ENCODE measurements at places on chromosomes 11 and 22. TPM values are rescaled to one million over a fixed set of nuclear protein-coding genes. Genes with fewer than 3 reads are reported as not detected.

GRCh38 chr11:30333405-30333804 is 10.5 kb downstream of the ARL14EP start:
- DNase-seq: peak; percentile 43

DNA sequence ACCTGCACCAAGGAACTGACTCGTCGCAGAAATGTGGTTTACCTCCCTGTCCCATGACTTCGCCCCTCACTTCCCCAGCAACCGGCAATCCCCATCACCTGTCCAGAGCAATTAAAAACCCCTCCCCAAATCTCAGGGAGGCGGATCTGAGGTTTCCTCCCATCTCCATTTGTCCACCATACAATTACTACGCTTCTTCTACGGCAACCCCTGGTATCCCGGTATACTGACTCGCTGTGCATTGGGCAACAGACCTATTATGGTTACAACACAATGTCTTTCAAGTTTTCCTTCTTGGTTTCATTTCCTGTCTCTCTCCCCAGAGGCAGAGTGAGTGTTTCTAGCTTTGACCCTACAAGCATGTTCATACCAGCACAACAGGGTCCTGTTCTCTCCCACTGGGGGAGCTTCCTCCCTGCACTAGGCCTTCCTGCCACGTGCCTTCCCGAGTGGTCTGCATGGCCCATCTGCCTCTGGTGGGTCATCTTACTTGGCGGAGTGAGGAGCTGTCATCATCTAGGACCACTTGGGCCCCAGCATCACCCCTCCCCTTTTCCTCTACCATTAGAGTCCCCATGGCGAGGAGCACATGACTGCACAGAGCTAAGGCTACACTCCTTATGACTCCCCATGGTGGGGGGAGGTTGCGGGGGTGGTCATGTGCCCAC is 30.3 kb upstream of the NAP1L4 start:
- DNase-seq: no peak

DNA sequence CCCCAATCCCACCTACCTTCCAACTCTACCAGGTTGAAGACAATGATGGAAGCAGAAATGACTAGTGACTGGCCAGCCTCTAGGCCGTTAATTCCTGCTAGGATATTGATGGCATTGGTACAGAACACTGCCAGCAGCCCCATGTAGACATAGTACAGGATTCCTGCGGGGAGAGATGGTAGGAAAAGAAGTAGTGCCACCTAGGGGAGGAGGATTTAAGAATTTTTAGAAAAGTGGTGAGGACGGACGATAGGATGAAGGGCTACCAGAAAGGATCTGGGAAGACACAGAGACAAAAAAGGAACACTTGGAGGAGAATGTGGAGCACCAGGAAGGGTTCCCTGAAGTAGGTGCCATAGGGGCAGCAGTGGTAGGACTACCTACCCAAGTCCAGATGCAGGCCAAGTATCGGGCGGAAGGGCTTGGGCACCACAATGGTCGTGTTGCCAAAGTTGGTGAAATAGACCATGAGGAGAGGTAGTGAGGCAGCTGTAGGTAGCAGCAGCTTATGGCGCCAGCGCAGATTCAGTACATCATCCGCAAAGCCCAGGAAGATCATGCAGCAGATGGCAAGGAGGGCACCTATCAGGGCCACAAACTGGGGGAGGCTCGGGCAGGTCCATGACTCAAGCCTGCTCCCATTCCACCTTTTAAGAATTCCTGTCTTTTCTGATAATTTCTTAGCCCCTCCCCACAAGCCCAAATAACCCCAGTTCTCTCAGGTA is 1.2 kb downstream of the DPAGT1 start:
- peak; percentile 49 for DNase-seq

DNA sequence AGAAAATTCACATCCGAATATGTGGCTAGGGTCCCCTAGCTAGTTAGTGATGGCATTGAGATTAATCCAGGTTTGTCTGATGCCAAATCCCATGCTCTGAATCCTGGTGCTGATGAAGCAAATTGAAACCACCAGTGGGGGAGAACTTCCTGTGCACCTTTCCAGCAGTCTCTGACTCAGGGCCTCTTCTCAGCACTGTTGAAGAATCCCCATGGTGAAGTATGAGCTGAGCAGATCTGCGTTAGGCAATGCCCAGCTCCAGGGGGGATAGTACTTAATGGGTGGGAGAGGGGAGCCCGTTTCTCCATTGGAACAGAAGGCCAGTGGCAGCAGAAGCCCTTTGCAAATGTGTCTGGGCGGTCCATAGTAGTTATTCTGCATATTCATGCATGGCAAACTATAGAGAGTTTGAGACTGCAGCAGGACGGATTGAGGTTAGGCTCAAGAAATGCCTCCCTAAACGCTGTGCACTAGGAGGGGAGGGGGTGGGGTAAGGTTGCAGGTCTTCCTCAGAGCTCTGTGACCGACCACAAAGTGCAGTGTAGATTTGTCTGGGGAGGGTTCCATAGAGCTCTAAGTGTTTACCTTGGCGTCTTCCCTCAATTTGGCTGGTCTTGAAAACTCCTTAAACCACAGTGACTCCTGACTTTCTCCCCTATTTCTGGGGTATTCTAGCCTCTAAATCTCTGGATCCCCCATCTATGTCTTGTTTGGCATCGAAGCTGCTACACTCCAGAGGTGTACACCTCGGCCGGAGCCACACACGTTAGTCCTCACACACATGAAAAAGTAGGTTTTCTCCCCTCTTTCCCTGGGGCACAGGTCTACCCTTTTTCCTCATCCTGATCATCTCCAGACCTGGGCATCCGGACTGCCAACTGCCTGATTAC is 4.8 kb downstream of the POU2F3 start:
- no peak for DNase-seq

- DNase-seq: no peak
Measured at GRCh38 chr11:20459865-20460264, 72.3 kb downstream of the PRMT3 start.

DNA sequence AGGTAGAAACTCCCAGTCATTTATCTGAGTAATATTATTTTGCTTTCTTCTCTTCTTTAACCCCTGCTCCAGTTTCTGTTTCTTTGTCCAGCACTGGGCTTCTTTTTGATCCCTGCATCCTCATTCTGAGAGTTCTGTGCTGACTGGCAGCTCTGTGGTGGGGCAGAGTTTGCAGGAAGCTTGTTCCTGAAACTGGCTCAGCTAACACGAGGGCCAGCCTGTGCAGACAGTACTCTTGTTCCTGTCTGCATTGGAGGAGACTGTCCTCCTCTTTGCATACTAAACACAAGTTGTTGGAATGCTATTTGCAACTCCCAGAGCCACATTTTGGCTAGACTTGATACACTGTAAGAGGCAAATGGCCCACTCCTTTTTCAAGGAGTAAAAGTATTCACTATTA is 93.1 kb upstream of the HORMAD2 start:
- no peak for DNase-seq

GRCh38 chr11:3834664-3835461 is 5.9 kb downstream of the RHOG start:
- peak; percentile 40 for DNase-seq

GRCh38 chr11:104432981-104433380 is 269.0 kb upstream of the PDGFD start:
- DNase-seq: no peak

DNA sequence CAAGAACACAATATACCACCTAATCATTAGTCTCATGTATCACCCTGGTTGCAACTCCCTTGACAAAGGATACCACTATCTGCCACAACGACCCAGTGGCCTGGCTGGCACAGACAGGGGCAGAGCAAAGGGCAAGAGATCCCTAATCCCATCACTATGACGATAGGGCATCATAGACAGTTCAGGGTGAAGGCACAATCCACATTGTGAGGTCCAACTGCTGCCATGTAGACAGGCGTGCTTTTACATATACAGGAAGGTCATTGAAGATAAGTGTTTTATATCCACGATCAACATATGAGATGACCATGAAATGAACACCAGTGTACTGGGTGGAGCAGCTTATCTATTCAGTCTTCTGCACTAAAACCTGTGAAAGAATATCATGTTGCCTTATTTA is 94.6 kb downstream of the IGLL1 start:
- no peak for DNase-seq

- DNase-seq: no peak
Measured at GRCh38 chr11:125174686-125175085, 10.1 kb downstream of the PKNOX2 start.

DNA sequence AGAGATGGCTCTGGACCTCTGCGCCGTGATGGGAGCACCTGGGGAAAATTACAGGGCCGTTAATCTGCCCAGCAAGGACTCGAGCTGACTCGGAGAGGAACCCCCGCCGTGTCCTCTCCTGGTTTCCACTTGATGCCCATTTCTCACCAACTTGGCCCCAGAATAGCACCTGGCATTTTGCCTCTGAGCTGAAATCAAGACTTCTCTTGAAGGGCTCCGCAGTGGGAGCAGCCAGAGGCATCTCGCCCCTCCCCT is 19.0 kb upstream of the CABP7 start:
- DNase-seq: no peak

GRCh38 chr11:107908211-107908610 is 20.0 kb upstream of the RAB39A start:
- no peak for DNase-seq

- no peak for DNase-seq
Measured at GRCh38 chr11:128853559-128853958, 13.5 kb downstream of the KCNJ1 start.

DNA sequence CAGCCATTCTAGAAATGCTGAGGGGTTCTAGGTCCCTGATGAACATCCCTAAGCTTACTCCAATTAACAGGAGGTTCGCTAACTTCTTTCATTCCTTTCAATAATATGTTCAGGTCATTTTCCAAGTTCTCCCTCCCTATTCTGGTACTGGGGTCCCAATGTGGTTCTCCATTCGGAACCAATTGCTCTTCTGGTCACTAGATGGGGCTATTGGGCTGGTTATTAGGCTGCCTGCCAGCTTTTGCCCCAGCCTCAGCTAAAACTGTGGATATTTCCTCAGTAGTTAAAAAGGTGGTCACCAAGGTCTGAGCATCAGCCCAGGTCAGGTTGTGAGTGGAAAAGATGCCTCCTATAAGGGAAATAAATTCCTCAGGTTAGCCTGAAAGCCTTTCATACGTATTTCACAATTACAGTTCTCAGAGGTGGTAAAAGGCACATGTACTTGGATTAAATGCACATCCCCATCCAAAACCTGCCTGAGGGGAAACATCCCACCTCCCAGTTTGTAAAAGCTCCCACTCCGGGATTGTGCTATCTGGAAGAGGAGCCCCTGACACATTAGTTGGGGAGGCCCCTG is 161.1 kb upstream of the CCDC179 start:
- DNase-seq: peak; percentile 34

DNA sequence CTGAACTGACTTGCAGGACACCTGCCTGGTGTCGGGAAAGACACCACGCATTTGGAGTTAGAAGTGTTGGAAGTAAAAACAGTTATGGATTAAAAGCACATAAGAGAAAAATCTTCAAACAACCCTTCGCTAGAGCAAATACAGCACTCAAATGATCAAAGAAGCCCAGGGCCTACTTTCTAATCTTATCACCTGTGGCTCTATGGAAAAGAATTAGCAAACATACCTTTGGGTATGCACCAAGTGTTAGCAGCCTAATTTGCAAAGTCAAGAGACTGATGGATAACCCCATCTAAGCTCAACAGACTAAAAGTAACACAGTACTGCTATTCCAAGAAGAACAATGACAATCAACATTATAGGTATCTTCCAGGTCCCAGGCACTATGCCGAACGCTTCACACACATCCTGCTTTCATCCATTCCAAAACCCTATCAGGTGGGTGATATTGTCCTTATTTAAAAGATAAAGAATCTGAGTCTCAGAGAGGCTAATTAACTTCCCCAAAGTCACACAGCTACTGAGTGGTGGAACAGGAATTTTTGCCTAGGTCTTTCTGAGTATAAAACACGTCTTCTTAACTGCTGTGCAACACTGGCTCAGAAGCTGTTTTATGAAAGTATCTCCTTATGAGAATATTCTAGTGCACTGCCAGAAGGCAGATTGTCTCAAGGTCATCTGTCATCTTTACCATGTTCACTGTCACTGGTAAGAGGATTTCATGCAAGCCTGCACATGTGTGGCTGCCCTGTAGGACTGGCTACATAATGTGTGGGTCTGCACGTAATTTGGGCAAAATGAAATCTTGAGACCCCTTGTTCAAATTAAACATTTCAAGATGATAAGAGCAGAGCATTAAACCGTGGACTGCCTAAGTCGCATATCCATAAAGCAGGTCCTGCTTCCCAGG is 16.4 kb downstream of the SLC1A2 start:
- DNase-seq: no peak

- peak; percentile 29 for DNase-seq
Measured at GRCh38 chr22:21766691-21767462, 31.3 kb upstream of the YPEL1 start.

DNA sequence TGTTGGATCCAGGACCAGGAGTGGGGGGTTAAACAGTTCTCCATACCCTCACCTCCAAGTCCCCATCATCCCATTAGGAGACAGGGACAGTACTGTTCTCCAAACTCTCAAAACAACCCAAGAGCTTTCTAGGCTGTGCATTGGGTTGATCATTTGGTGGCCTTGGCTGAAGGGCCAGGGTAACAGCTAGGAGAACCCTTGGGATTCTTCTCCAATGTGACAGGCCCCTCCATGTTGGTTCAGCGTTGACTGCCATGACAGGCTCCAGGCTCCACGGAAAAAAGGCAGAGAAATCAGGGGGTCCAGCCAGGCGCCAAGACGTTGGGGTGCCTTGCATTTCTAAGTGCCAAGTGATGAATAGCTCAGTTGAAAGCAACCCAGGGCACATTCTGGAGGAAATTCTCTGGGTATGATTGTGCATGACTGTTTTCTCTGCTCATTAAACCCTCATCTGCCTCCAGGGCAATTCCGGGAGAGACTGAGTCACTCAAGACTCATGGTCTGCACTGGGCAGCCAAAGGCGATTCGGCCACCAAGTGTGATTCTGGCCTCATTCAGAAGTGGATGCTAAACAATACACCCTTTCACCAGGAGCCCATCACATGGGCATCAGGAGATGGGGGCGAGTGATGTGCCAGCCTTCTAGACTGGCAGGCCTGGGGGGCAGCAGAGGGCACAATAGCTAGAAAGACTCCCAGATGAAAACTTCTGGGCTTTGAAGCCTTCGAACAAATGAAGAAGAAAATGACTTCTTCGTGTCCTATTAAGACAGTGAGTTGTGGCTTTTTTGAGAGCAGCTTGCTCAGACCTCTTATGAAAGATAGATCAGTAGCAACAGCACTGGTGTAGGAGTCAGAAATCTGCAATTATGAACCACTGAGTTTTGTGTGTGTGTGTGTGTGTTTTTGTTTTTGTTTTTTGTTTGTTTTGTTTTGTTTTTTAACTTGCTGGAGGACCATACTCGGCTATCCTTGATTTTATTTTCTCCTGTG is 27.7 kb downstream of the CD44 start:
- peak; percentile 39 for DNase-seq

The SYCE3 gene
- total RNA-seq: not detected

The PARVG gene
- total RNA-seq: 21.1 TPM

The GGTLC3 gene
- not detected for total RNA-seq

The KCNJ11 gene
- total RNA-seq: 2.3 TPM

The OR10A2 gene
- not detected for total RNA-seq

The P4HA3 gene
- total RNA-seq: not detected

The ANGPTL5 gene
- total RNA-seq: not detected

The CASP5 gene
- total RNA-seq: not detected

The MRGPRX3 gene
- total RNA-seq: not detected

The PTPN5 gene
- total RNA-seq: not detected

The PTPRCAP gene
- 3.5 TPM for total RNA-seq

The CCDC83 gene
- total RNA-seq: 0.45 TPM

All from stomach (tissue), 19 donors.